ENCODE measurements at places on chromosomes 16 and 17.

GRCh38 chr17:54694287-54694887 lies 206.3 kb upstream of the TOM1L1 start:
- DNase-seq = no peak

DNA sequence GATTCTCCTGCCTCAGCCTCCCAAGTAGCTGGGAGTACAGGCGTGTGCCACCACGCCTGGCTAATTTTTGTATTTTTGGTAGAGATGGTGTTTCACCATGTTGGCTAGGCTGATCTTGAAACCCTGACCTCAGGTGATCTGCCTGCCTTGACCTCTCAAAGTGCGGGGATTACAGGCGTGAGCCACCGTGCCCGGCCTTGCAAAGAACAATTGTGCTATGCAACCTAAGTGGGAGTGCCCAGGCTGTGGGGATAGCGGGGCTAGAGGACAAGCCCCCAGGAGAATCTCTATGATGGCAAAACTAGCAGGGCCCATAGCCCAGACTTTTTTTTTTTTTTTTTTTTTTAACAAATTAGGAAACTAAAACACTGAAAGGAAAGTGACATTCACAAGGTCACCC lies 2.0 kb upstream of the GPR179 start:
- no peak for DNase-seq

DNA sequence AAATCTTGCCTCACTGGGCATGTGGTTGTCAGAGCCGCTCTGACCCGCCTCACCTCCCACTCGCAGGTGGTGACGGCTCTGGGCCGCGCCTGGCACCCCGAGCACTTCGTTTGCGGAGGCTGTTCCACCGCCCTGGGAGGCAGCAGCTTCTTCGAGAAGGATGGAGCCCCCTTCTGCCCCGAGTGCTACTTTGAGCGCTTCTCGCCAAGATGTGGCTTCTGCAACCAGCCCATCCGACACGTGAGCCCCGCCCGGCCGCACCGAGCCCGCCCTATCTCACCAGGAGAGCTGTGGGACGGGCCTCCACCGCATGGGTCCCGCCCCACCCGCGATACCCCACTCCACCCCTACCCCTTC lies 4.0 kb downstream of the TGFB1I1 start:
- DNase-seq = no peak

DNA sequence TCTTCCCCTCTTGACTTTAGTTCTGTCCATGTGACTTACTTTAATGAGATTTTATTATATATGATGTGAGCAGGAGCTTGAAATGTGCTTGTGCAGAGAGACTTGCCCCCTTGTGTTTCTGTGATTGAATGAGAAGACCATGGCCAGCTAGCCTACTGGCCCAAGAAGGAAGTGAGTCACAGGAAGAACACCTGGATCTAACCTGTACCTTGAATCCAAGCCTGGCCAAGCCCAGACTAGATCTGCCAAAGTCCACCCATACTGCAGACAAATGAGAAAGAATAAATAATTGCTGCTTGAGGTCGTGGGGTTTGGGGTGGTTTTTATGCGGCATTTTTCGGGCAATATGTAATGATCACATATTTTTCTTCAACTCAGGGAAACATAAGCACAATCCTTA lies 9.6 kb downstream of the ABCA10 start:
- DNase-seq = no peak

GRCh38 chr17:83196366-83196765 lies 117.0 kb downstream of the METRNL start:
- DNase-seq = no peak

- no peak for DNase-seq
Measured at GRCh38 chr16:68227183-68227793, 8.6 kb downstream of the ESRP2 start.

- DNase-seq = no peak
Measured at GRCh38 chr17:68302066-68302564, 10.8 kb downstream of the ARSG start.

GRCh38 chr17:17181666-17182597 lies 24.2 kb downstream of the PLD6 start:
- no peak for DNase-seq

DNA sequence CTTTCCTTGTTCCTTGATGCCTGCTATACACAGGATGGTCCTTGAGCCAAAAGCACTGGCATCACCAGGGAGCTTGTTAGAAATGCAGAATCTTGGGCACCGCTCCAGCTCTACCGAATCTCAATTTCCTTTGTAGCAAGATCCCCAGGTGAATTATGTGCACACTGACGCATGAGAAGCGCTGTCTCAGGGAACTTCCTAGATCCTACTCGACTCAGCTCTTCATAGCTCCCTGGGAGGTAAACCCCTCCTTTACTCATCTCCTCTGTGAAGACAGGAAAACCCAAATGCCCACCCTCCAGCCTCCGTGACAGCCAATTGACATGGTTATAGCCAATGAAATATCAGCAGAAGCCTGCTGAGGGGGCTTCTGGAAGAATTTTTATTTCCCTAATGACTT lies 4.1 kb downstream of the USP31 start:
- no peak for DNase-seq

All from vagina (tissue), 2 donors.